ENCODE measurements at places on chromosomes 12 and 14. TPM values are rescaled to one million over a fixed set of nuclear protein-coding genes. Genes with fewer than 3 reads are reported as not detected.

Gene KCNC2
- not detected for total RNA-seq

Gene NGB
- not detected for total RNA-seq

Gene GLT8D2
- total RNA-seq, result not detected

Gene C12orf50
- under 0.01 TPM for total RNA-seq

Data from mononuclear cell (primary cell).